ENCODE measurements at places on chromosomes 13 and 19.

DNA sequence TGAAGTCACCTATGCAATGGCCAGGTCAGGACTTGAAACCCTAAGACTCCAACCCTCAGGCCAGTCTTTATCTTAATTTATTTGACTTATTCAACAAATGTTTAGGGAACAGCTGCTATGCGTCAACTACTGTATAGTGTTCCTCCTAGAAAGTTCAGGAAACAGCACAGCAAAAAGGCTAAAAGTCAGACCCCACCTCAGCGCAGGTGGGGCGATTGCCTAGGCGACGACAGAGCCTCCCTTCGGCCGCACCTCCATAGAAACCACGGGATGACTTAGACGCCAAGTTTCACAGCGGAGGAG is 502 bp downstream of the VRK3 start:
- no peak for DNase-seq

DNA sequence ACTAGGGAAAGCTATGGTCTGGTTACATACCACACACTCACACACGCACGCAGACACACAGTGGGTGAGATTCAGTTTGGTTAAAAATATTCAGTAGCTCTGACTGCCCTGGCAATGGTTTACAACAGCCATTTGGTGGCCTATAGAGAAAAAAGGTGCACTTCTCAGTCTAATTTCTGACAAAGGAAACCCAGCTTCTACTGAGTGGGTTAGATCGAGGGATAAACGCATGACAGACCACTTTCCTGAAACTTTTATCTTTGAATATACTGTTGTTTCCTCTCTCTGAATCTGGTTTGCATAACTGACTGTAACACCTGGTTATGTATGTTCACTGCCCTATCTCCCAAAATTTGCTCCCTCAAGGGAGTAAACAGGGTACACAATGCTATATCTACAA is 2.5 kb downstream of the LIG4 start:
- DNase-seq, result no peak

GRCh38 chr13:32159137-32159869 is 127.7 kb downstream of the FRY start:
- DNase-seq, result no peak

DNA sequence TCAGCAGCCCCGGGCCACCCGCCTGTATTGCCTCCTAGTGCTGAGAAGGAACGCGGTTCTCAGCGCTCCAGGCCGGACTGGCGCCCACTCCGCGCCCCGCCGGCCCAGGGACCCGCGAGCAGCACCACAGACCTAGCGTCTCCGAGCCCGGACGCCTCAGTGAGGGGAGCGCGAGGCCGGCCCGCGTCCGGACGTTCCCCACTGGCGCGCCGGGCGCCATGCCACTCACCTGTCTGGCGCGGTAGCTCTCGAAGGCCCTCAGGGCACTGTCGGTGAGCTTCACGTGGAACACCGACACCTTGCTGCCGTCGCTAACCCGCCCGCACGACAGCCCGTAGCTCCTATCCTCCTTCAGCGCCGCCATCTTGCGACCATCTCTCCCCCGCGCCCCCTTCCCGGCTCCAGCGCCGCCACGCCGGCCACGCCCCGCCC is at the start of gene ELL:
TSS of gene ELL (minus strand) at position 379 of the 432 bp plus-strand sequence. CDS start at position 364, 15 bp downstream.
- no peak for DNase-seq

All from nephron progenitor cell (in vitro differentiated cells).